NCI-H2081 (cell line): ENCODE measurements at places on chromosomes 7 and 10.

GRCh38 chr7:113230691-113231090 lies 112.3 kb upstream of the SMIM30 start:
- no peak for DNase-seq

DNA sequence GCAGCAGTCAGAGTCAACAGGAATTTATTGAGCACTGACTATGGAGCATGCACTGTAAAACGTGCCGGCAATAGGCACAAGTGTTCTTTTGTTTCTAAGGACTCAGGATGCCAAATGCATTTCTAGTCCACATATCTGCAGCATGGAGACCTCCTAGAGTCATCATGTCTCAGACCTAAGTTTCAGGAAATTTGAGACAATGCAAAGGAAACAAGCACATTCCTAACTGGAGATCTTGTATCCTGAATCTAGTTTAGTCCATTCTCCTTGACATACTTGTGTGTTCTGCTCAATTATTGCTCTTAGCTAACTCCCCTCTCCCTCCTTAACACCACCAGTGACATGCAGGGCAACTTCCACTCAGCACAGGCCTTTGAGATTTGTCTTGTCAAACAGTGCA lies 173.2 kb downstream of the ZNF438 start:
- DNase-seq = no peak

GRCh38 chr10:116059320-116059719 lies 213.7 kb downstream of the GFRA1 start:
- no peak for DNase-seq

DNA sequence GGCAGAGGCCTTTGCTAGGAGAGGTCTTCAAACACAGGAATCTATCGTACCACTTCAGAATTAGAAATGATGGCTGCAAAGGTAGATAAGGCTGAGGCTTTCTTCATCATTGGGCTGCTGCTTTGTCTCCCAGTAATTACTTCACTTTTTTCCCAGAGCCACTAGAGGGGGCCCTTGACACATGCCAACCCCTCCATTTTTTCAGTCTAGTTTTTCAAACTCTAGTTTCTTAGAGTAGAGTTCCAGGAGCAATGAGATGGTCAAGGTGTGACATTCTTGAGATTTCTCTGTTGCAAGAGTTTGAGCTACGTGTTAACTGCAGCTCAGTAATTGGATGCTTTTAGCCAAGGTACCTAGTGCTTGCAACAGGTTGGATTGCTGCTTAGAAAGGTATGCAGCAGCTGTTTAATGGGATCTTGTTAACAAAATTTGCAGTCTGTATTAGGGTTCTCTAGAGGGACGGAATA lies 33.8 kb upstream of the RBM20 start:
- DNase-seq = peak; percentile 14

GRCh38 chr10:77392236-77392721 lies 245.3 kb downstream of the KCNMA1 start:
- peak; percentile 23 for DNase-seq
